ENCODE measurements at places on chromosomes 7 and 10.

GRCh38 chr10:15300697-15301096, 70.4 kb downstream of the FAM171A1 start:
- DNase-seq: no peak

GRCh38 chr10:33273295-33274002, 61.0 kb downstream of the NRP1 start:
- peak; percentile 37 for DNase-seq

GRCh38 chr7:38424750-38425463, 151.5 kb upstream of the TARP start:
- DNase-seq: no peak

DNA sequence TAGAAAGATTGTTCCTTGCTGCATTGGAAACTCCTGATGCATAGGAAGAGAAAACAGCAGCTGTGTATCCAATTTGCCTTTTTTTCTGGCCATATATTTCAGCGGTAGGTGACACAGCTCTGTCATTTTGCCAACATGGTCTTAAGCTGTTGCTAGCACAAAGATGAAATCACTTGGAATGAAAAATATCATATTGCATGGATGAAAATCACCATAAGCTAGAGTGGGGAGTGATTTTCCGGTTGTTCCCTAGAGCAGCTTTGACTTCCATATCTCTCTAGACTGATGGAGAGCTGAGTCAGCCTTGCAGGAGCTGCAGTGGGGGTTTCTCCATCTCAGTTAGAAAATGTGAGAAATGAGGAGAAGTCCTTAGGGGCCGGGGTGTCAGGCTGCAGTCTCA, 38.3 kb upstream of the BTBD16 start:
- no peak for DNase-seq

DNA sequence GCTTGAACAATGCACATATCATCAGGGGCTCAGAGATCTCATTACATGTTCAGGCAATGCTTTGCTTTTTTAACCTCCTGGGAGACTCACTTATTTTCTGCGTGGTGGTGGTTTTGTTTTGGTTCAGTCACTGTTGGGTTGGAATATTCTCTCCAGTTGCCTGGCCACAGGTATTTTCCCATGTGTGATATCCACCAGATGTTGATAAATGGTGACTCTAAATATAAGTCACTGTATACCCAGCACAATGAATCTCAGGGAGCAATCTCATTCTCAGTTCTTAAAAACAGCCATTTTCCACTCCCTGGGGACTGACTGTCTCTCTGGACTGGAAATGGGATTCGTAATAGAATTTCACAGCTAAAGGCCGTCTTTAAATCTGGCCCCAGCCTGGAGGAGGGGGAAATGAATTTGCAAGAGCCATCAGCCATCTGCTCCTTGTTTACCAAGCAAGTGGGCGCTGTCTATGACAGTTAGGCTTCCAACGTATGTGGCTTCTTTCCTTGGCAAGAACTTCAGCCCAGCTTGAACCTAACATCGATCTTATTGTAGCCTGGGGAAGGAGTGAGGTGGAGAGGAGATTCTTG, 1106.2 kb downstream of the NRG3 start:
- no peak for DNase-seq

DNA sequence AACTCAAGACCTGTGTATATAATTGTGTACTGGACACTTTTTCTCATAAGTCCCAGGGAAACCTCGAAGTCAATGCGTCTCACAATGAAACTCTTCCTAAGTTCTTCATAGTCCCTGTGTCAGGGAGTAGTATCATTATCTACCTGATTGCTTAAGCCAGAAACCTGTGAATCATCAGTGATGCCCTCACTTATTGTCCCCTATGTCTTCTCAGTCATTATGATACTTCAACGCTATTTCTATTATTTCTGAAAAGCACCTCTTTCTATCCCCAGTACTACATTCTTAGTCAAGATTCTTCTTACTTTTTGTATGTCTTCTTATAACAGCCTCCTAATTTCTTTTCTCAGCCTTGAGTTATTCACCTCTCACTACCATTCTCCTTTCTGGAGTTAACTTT, 94.3 kb downstream of the OTUD1 start:
- no peak for DNase-seq

DNA sequence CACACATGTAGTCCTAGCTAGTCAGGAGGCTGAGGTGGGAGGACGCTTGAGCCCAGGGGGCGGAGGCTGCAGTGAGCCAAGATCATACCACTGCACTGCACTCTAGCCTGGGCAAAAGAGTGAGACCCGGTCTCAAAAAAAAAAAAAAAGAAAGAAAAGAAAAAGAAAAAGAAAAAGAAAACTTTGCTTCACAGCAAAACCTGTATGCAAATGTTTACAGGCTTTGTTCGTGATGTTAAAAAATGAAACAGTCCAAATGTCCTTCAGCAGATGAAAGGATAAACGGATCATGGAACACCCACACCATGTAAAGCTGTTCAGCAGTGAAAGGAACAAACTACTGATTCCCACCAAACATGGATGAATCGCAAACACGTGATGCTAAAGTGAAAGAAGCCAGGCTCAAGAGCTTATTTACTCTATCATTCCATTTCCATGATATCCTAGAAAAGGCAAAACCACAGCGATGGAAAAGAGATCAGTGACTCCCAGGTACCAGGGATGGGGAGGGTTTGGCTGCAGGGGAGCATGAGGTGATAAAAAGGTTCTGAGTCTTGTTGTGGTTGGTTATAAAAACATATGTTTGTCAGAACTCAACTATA, 15.1 kb downstream of the LRRC20 start:
- no peak for DNase-seq

DNA sequence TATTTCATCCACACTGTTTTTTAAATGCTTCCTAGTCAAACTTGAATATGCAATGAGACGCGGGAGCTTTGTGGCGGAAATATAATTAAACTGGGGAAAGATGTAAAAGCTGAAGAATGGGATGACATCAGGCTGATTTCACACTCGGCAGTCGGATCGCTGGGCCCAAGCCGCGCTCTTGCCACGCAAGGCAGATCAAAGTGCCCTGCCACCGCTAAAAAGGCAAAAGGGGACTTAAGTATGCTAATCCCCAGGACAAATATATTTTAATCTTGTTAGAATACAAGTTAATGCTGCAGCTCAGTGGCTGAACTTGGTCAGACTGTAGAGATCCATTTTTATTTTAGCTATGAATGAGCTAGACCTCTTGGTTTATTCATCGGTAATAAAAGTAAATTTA, 13.8 kb downstream of the EN2 start:
- DNase-seq: no peak

GRCh38 chr10:15374156-15374555, 3.1 kb upstream of the FAM171A1 start:
- DNase-seq: no peak

DNA sequence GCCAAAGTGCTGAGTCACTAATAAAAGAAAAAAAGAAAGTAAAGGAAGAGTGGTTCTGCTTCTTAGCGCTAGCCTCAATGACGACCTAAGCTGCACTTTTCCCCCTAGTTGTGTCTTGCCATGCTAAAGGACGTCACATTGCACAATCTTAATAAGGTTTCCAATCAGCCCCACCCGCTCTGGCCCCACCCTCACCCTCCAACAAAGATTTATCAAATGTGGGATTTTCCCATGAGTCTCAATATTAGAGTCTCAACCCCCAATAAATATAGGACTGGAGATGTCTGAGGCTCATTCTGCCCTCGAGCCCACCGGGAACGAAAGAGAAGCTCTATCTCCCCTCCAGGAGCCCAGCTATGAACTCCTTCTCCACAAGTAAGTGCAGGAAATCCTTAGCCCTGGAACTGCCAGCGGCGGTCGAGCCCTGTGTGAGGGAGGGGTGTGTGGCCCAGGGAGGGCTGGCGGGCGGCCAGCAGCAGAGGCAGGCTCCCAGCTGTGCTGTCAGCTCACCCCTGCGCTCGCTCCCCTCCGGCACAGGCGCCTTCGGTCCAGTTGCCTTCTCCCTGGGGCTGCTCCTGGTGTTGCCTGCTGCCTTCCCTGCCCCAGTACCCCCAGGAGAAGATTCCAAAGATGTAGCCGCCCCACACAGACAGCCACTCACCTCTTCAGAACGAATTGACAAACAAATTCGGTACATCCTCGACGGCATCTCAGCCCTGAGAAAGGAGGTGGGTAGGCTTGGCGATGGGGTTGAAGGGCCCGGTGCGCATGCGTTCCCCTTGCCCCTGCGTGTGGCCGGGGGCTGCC, at the start of gene IL6:
TSS of gene IL6 (plus strand) at position 294 of the 807 bp plus-strand sequence. CDS start at position 357, 63 bp downstream.
- DNase-seq: peak; percentile 50

DNA sequence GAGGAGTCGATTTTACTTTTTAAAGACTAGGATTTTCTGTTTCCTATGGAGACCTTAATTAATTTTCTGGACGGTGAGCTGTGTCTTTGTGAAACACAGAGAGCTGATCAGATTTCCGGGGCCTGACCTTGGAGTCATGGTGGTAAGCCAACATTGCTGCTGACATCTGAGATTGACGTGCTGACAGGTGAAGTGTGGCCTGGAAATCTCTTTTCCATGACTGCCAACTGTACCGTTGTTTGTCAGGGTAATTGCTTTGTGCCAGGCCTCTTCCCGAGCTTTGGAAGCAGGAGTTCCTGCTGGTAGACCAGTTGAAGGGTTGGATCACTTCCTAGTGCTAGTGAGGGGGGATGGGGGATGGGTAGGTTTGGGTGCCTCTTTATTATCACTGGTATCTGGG, 71.2 kb downstream of the ADRA2A start:
- no peak for DNase-seq

DNA sequence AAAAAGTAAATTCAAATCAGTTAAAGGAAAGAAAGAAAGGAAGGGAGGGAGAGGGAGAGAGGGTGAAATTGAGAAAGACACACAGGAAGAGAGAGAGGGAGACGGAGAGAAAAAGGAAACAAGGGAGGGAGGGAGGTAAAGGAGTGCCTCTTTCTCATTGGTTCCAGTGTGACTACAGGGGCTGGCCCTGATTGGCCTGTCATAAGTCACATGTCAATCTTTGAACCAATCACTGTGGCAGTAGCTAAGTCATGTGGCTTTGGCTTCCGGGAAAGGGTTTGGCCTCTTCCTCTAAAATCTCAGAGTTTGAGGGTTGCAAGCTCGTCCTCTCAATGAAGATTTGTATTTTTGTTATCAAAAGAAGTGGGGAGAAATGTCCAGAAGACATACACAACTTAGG, 150.2 kb downstream of the RAB11FIP2 start:
- DNase-seq: no peak

DNA sequence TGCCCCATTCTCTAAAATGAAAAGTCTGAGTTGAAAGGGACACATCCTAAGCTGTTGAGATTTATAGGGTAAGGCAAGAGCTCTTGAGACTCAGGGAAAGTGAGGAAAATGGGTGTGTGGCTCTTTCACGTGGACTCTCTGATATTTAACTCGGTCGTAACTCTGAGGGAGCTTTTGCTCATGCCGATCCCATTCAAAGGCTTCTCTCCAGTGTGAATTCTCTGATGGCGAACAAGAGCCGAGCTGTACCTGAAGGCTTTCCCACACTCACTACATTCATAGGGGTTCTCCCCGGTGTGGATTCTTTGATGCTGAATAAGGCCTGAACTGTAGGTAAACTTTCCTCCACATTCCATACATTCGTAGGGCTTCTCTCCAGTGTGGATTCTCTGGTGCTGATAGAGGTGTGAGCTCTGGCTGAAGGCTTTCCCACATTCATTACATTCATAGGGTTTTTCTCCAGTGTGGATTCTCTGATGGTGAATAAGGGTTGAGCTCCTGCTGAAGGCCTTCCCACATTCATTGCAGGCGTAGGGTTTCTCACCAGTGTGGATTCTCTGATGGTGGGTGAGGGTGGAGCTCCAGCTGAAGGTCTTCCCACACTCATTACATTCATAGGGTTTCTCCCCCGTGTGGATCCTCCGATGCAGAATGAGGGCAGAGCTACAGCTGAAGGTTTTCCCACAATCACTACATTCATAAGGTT, 10.4 kb downstream of the ZNF3 start:
- no peak for DNase-seq

- DNase-seq: no peak
These were observed 30.9 kb upstream of the TMEM72 start for GRCh38 chr10:44880090-44880715.

- no peak for DNase-seq
These were observed 20.8 kb downstream of the HYCC1 start for GRCh38 chr7:22992874-22993840.

- peak; percentile 27 for DNase-seq
These were observed at the start of gene HTRA1 for GRCh38 chr10:122461367-122461728. Gene HTRA1, plus strand, starts transcription at chr10:122461553. Its CDS starts 100 bp downstream, at chr10:122461653.

DNA sequence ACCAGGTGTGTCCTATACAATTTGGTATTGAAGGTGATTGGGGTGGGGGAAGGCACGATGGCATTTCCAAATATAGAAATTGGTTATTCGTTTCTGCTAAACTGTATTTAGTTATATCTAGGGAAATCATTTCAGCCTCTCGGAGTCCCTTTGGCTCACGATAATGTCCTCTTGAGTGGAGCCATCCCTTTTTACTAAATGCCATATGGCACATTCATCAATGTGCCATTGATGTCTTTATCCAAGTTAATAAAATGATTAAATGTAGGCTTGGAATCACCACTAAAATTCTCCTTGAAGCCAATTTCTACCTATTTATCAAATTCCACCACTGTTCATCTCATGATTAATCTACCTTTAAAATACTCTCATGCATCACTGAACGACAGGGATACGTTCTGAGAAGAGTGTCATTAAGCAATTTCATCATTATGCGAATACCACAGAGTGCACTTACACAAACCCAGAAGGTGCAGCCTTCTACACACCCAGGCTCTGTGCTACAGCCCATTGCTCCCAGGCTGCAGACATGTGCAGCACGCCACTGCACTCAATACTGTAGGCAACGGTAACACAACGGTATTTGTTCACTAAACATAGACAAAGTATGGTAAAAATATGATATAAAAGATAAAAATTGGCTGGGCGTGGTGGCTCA, 219.2 kb upstream of the C7orf33 start:
- no peak for DNase-seq

- DNase-seq: no peak
These were observed 307.1 kb downstream of the PAXIP1 start for GRCh38 chr7:154695836-154696235.

GRCh38 chr7:36393826-36394225, 4.2 kb downstream of the ANLN start:
- no peak for DNase-seq

- DNase-seq: no peak
These were observed 36.7 kb downstream of the BTBD16 start for GRCh38 chr10:122307669-122308416.

- DNase-seq: no peak
These were observed 4.4 kb upstream of the SEPHS1 start for GRCh38 chr10:13352519-13352918.

- no peak for DNase-seq
These were observed 1081.5 kb upstream of the C7orf33 start for GRCh38 chr7:147509035-147509501.

DNA sequence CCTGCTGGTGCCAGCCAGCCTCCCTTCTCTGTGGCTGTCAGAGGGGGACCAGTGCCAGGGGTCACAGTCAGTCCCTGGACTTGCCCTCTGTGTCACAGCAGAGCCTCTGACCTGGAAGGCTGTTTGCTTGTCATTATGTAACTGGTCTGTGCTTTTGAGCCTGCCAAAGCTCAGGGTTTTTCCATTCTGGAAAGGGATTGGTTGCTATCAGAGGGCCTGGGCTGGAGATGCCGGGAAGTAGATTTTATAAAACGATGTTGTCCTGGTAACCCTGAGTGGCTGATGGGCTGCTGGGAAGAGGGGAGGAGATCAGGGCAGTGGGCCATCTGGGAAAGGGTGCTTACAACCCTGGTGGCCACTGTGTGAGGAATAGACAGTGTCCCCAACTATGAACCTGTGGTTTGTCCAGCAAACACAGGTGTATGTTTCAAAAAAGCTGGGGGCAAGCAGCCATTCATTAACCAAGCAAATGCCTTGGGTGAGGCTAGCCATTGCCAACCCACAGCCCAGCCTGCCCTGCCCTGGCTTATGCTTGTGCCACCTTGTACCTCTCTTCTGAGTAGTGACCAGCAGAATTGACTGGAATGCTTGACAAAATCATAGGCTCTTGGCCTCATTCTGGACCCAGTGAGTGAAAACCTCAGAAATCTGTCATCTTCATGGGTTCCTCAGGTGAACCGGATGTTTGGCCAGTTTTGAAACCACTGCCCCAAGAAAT, 21.6 kb downstream of the SFTPD start:
- DNase-seq: no peak
